ENCODE measurements at places on chromosomes 4 and X.

- no peak for DNase-seq
These were observed 276.3 kb downstream of the HNRNPD start for GRCh38 chr4:82097504-82097903.

- no peak for DNase-seq
These were observed 22.3 kb upstream of the RASGEF1B start for GRCh38 chr4:81494031-81494431.

GRCh38 chrX:113793563-113793962, 790.3 kb upstream of the HTR2C start:
- DNase-seq, result no peak

- no peak for DNase-seq
These were observed at the start of gene SOD3 for GRCh38 chr4:24794916-24795665. TSS of gene SOD3 (plus strand) at chr4:24795573. CDS start at chr4:24799522, 3,949 bp downstream.

DNA sequence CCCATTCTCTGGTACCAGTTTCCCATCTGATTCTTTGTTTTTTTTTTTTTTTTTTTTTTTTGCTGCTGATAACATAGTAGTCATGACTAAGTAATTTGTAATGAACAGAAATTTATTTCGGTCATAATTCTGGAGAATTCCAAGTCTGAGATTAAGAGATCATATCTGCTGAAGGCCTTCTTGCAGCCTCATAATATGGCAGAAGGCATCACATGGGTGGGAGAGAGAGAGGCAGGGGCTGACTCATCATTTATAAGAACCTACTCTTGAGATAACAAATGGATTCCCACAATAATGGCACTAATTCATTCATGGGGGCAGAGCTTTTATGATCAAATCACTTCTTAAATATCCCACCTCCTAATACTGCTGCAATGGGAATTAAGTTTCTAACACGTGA, 1034.3 kb downstream of the STIM2 start:
- DNase-seq, result no peak

DNA sequence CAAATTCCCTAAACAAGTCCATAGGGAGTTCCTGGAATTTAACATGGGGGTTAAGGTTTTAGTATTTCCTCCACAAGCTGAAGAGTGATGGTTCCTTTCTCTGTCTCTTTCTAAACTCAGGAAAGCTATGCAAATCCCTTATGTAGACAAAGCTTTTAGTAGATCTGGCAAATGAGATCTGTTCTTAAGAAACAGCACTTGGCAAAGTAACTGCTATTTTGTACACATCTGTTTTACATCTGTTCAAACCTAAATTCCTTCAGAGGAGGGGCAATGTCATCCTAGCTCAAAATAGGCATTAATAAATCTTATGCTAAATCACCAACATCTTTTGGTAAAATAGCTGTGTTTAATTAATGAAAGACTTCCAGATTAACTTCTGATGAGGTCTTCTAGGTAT, 137.8 kb upstream of the TBC1D9 start:
- no peak for DNase-seq

DNA sequence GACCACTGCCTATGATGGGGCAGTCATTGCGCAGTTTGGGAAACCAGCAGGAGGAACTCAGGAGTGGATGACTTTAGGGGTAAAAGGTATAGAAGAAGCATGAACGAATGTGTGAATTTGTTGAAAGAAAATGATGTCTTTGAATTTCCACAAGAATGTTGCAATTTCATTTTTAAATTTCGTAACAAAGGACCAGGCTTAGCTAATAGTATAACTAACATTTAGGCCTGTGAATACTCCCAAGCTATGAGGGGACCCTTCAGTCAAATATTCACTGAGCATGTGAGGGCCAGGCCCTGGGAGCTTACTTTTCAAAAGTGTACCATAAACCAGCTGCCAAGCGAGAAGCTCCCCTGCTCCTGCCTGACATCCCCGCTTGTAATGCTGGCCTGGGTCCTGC, 5.3 kb downstream of the MPC1L start:
- DNase-seq, result no peak

GRCh38 chr4:7987148-7987989, 47.7 kb upstream of the AFAP1 start:
- DNase-seq, result peak; percentile 55

- no peak for DNase-seq
These were observed 1703.9 kb upstream of the TENM3 start for GRCh38 chr4:180539284-180539683.

GRCh38 chr4:52853351-52853750, 8.8 kb upstream of the RASL11B start:
- DNase-seq, result no peak

GRCh38 chr4:106418444-106418843, 49.9 kb upstream of the GIMD1 start:
- no peak for DNase-seq

- DNase-seq, result no peak
These were observed 26.0 kb downstream of the LRP2BP start for GRCh38 chr4:185369731-185370130.

- DNase-seq, result no peak
These were observed 455.7 kb downstream of the GABRG1 start for GRCh38 chr4:45668128-45668527.

GRCh38 chr4:147513091-147513490, 32.2 kb downstream of the EDNRA start:
- no peak for DNase-seq

DNA sequence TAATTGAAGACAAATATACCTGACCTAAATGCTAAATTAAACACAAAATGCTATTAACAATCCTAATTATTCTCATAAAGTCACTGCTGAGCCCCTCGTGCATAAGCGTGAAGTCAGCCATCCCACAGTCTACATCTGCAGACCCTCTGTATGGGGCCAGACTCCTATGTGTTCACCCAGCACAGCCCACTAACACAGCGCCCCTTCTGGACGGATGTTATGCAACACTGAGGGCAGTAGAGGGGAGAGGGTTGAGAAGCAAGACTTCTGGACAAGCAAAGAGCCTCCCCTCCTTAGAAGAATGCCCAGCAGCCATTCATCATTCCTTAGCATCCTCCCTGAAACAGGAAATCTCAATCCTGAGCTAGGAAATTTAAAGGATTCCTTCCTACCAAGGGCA, 7.9 kb downstream of the TRPC3 start:
- no peak for DNase-seq

DNA sequence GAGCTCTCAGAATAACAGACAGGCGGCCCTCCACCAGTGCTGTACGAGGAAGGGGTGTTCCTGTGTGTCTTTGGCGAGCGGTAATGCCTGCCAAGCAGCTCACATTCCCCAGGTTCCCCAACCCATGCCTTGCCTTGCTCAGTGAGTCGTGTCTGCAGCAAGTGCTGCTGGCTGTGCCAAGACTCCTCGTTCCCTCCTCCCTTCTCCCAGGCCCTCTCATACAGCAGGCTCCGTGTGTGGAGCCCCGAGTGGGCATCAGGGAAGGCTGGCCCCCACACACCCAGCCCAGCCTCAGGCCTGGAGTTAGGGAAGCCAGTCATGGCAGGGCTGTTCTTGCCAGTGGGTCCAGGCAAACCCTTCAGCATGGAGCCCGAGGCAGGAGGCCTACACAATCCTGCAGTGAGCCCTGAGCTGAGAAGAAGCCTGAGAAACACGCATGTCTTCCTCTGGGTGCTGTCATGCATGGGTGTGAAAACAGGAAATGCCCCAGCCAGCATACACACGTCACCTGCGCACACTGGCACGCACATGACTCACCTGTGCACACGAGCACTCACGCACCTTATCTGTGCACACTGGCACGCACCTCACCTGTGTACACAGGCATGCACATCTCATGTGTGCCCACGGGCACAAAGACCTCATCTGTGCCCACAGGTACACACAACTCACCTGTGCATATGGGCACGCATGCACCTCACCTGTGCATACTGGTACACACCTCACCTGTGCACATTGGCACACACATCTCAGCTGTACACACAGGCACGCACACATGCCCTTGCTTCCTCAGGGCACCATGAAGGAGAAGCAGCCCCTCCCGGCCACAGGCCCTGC, 238.7 kb downstream of the DHRSX start:
- DNase-seq, result no peak

- DNase-seq, result no peak
These were observed 273.2 kb downstream of the IL15 start for GRCh38 chr4:141909541-141909940.

- no peak for DNase-seq
These were observed 173.6 kb downstream of the AFAP1 start for GRCh38 chr4:7766086-7766485.

GRCh38 chrX:155611302-155611701, 1.4 kb downstream of the TMLHE start:
- no peak for DNase-seq

GRCh38 chr4:140315438-140315837, 58.0 kb upstream of the SCOC start:
- no peak for DNase-seq

GRCh38 chr4:185210102-185210981, 944 bp downstream of the SNX25 start:
- DNase-seq, result no peak

- no peak for DNase-seq
These were observed 11.5 kb downstream of the ETNPPL start for GRCh38 chr4:108751321-108751720.

DNA sequence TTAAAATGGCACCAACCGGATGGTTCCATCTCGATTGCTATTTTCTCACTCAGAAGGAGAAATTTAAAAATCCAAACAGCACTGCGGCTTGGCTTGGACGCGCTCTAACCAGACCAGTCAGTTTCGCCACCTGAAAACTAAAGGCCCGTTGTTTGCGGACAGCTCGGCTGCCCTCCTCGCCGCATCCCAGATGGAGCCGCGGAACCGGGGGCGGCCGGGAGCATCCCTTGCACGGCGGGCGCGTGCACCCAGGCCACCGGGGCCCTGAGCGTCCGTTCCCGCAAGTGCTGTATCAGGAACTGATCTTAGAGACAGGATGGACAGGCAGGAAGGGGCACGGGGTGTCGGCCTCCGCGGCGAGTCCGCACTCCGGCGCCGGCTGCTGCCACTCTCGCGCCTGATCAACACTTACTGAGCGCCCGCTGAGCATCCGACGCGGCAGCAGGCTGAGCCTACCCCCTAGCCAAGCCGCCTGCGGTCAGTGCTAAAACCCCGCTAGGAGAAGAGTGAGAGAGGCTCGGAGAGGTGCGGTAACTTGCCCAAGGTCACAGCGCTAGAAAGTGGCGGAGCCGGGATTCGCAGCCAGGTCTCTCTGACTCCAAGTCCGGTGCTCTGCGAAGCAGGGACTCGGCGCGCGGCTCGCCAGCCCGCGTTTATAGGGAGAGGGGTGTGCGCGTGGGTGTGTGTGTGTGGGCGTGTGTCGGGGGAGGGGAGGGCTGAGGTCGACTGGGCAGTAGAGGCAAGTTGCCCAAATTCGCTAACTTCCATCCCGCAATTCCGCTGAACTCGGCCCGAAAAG, at the start of gene CITED1:
CITED1 (minus strand) TSS at position 629 of the 799 bp plus-strand sequence. CDS start 3,045 bp downstream, outside the sequence.
- DNase-seq, result no peak

DNA sequence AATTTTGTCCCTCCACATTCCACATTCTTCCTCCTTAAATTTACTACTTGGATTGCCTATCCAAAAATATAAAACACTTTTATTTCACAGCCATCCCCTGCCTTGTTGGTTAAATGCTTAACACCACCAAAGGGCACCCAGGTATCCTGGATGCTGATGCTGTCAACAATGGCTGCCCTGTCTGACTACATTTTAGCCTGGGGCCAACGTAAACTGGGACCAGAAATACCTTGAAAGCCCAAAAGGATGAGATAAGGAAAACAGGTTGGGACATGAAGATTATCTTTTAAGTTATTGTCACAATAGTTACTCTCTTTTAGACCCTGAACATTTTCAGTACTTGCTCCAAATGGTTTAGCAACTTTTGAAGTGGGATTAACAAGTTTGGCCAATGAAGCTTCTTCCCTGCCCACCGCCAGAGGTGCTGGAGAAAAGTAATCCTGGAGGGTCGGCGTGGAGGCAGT, 775 bp upstream of the YIPF6 start:
- DNase-seq, result no peak

DNA sequence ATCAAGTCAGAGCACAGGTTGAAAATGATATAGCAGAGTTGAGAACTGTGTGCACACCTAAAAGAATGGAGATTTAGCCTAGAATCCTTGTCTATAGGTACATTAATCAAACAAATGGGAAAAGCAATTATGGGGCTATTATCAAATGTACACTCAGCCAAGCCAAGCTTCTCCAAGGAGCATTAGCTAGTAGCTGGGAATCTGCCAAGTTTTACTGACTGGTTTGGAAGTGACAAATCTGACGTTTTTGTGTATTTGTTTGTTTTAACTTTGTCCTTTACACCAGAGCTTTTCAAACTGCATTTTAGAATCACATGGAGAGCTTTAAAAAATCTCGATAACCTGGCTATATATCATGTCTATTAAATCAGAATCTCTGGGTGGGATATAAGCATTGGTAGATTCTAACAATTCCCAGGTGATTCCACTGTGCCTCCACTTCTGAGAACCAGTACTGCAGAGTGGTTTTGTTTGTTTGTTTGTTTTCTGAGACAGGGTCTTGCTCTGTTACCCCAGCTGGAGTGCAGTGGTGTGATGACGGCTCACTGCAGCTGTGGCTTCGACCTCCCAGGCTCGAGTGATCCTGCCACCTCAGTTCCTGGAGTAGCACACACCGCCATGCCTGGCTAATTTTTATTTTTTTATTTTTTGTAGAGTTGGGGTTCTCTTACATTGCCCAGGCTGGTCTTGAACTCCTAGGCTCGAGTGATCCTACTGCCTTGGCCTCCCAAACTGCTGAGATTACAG, 279.8 kb downstream of the UNC5C start:
- no peak for DNase-seq

DNA sequence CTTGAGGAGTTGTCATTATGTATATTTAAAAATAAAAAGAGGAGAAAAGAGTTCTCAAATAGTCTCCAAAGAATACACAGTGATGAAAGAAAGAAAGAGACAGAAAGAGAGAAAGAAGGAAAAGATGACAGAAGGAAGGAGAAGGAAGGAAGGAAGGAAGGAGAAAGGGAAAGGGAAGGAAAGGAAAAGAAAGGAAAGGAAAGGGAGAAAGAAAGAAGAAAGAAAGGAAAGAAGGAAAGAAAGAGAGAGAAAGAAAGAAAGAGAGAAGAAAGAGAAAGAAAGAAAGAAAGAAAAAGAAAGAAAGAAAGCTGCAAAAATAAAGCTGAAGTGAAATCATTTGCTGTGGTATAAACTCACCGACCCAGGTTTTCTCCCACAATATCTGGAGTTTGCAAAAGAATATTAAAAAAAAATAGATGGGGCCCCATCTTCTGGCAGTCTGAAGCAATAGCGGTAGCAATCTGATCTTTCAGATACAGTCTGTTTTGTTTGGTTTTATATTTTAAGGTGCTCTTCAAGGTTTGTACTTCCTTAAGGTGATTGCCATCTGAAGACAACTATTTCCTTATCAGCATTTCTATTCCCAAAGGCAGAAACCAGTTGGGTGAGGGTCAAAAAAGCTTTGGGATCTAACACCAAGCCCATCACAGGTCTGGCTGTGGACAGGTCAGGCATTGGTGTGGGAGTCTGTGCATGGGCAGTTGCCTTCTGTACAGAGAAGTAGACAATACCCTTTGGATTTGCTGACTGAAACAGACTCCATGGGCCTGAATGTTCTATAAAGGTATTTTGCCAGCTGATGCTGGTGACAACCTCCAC, 160.4 kb downstream of the CPEB2 start:
- DNase-seq, result no peak
